Nucleus accumbens (tissue), 56 donors: ENCODE measurements at places on chromosomes 5 and 9.

GRCh38 chr9:3361689-3362392, 164.0 kb downstream of the RFX3 start:
- no peak for DNase-seq

GRCh38 chr9:136711751-136712689, at the start of gene DIPK1B:
Gene DIPK1B (plus strand): TSS chr9:136712572. CDS start chr9:136712666, 94 bp downstream.
- no peak for DNase-seq

- DNase-seq, result no peak
Observed at GRCh38 chr5:96143450-96143849, 181.8 kb upstream of the ELL2 start.

- DNase-seq, result no peak
Observed at GRCh38 chr9:118336250-118336942, 632.2 kb downstream of the TLR4 start.

DNA sequence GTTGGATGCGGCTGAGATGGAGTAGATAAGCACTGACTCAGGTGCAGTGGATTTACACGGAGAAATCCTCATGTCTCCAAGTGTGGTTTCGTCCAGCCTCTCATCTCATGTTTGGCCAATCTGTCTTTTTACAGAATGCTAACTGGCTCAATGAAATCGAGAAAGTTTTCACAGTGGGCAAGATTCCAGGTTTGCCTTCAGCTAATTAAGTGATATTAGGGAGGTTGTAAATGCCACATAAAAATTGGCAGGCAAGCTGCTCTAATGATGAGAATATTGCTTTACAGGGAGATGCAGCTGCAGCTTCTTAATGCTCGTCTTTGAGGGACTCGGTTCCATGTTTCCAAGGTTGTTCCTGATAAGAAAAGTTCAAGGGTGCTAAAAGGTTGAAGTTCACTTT, 23.7 kb downstream of the BARHL1 start:
- DNase-seq, result no peak

DNA sequence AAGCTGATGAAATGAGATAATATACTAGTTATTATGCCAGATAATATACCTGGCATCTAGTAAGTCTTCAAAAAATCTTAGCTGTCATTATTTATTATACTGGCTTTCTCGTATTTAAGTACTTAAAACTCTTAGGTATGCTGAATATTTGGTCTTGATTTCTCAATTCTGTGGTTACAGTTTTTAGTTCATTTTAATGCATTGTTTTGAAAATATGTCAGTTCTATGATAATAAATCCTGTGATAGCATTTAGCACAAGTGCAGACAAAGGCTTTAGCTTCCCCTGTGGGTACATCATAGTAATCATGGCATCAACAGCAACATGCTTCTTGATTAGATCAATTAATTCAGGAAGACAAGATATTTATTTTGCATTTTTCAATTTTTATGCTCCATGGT, 133.0 kb downstream of the SMC2 start:
- no peak for DNase-seq

DNA sequence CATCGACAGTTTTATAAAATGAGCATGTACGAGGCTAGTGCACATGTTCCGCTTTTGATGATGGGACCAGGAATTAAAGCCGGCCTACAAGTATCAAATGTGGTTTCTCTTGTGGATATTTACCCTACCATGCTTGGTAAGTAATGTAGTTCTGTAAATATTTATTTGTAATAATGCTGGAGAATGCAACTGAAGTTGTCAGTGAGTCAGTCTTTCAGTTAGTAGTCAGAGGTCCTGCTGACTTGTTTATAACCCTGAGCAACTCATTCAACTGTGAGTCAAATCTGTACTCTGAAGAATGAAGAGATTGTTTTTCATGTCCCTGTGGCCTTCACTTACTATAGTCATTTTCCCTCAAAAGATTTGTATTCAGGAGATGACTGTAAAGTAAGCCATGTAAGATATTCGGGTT, 28.4 kb upstream of the GPR150 start:
- no peak for DNase-seq

GRCh38 chr9:73714294-73714693, 562.6 kb downstream of the ANXA1 start:
- DNase-seq, result no peak

DNA sequence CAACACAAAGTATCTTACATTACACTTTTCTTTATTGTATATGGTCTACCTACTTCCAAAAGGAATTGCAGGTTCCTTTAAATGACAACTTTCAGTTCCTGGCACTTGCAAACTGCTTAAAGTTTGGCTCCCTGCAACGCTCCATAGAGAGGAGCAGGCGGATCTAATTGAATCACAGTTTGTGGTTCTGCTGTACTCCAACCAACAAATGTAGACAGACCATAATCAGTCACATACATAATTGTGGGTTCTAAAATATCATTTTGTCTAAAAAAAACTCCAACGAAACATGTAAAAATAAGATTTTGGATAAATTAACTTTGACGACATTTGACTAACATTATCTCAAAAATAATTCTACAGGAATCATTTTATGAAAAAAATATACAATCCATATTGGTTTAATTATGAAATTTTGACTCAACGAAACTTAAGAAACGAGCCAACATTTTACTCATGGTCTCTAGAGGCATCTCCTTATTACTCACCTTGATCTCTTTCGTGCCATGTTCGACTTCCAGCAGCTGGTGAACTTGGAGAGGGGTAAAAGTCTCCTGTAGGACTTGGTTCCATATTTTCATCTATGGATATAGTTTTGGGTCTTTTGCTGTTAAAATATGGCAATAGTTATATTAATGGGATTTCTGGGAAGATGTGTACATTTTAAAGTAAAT, 167.6 kb downstream of the NFIB start:
- no peak for DNase-seq

DNA sequence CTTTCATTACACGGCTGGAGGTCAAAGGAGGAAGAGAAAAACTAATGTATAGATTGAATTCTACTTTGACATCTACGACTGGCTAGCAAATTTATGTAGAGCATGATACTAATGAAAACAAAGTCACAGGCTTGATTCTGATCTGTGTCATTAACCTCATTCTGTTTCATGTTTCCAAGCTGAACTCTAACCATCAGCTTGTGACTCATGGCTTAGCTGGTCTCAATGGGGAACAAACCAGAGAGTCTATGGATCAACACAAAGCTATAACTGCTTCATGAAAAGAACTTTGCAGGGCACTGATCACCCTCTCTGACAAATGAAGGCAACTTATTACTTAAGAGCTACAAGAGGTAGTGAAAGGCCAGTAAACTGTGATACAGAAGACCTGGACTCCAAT, 23.6 kb upstream of the PDE4D start:
- DNase-seq, result no peak

DNA sequence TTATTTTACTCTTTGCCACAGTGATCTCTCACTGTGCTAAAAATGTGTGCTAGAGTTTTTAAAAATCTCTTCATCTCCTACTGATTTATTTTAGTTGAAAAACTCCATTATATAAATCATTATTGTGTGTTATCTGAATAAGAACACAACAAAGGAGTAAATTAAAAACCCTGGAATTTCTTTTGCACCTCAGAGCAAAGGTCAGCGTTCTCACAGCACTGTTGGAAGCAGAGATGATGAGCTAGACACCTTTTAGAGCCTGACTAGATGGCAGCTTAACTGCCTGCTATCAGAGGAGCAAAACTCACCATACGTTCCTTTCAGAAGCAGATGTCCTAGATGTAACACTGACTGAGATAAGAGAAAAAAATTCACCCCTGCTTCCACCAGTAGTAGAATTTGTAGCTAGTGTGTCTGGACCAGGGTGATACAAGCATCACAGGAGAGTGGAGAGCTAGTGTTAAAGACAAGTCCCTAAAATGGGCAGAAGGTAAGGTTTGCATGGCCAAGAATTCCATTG, 147.1 kb downstream of the ENTREP1 start:
- no peak for DNase-seq

DNA sequence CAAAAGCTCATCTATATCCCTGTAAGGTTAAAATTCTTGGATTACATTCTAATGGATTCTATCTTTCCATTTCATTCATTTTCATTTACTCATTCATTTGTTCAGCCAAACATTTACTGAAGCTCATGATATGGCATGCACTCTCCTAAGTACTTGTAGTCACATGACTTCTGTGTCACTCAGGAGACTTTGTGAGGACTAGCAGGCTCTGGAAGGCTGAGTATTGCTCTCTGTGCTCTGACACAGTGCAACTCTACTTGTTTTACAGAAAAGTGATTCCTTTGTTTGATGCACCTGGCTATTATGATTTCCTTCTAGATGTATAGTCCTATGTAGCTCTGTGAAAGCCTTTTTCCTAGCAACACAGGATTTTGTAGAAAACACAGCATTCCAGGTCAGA, 53.0 kb downstream of the YIPF5 start:
- no peak for DNase-seq

- DNase-seq, result no peak
Observed at GRCh38 chr5:145960848-145961600, 24.6 kb downstream of the SH3RF2 start.

- no peak for DNase-seq
Observed at GRCh38 chr9:99962680-99963261, 56.3 kb downstream of the STX17 start.

- no peak for DNase-seq
Observed at GRCh38 chr9:5529683-5530221, 19.4 kb downstream of the PDCD1LG2 start.

DNA sequence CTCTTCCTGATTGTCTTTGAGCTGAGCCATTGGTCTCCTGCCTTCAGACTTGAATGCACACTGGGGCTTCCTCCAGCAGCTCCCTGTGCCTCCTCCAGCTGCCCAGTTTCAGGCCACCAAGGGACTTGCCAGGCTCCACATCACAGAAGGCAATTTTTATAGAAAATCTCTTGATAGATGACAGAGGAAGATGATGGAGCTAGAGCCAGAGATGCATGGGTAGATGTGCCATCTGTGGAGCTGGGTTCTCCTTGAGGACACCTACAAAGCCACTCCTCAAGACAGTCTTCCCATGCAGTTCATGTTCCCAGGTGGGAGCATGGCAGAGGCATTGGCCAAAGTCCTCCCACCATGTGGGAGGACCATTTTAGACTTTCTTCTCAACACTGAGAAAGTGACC, 239.6 kb upstream of the IRX1 start:
- DNase-seq, result no peak

DNA sequence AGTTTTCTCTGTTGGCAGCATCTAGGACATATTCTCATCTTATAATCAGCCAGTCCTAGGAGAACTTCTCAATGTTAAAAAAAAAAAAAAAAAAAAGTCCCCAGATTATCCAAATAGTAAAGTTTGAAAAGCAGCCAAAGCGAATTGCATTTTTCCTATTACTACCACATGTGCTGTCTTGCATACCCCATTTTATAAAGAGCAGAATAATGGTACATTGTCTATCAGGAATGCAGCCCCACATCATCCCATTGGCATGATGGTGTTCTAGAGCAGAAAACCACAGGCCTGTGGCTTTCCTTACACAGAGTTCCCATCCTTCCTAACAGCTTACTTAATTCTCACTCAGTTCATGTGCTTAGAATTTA, 381.6 kb downstream of the TMEM38B start:
- DNase-seq, result no peak

GRCh38 chr9:108022246-108022935, 532.8 kb upstream of the KLF4 start:
- DNase-seq, result no peak

- no peak for DNase-seq
Observed at GRCh38 chr9:15711531-15711930, 158.7 kb downstream of the CCDC171 start.

DNA sequence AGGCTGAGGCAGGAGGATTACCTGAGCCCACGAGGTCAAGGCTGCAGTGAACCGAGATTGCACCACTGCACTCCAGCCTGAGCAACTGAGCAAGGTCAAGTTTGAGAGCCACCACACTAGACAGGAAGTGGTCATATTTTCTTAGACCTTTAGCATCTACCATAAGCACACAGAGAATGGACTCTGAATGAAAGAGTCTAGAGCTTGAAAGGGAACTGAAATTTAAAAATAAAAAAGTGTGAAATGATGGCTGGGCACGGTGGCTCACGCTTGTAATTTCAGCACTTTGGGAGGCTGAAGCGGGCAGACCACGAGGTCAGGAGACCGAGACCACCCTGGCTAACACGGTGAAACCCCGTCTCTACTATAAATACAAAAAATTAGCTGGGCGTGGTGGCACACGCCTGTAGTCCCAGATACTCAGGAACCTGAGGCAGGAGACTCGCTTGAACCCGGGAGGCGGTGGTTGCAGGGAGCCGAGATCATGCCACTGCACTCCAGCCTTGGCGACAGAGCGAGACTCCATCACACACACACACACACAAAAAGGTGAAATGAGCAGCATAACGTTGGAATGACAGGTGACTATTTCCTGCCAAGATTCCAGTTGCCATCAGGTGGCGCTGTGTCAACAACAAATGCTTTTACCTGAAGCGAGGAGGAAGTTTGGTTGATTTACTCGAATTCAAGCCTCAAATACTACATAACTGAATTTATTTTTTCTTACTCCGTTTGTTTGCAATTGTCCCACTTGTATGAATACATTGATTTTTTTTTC, 21.3 kb upstream of the AK3 start:
- DNase-seq, result no peak

- no peak for DNase-seq
Observed at GRCh38 chr5:174324680-174325079, 279.2 kb downstream of the NSG2 start.

DNA sequence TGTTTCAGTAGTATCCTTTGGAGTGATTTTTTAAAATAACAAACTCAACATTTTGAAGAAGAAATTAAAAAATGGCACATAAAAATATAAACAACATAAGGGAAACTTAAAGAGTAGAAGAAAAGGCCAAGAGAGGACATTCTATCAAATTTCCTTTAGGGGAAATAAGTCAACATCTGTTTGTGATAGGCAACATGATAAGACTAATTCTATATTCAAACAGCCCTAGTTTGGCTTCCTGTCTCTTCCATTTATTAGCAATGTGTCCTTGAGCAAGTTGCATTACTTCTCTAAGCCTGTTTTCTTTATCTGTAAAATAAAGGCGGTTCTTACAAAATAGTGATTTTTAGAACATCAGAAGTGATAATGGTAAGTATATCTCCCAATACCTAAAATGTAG, 24.7 kb downstream of the TYRP1 start:
- DNase-seq, result no peak

GRCh38 chr5:15209053-15209762, 290.8 kb upstream of the FBXL7 start:
- no peak for DNase-seq

DNA sequence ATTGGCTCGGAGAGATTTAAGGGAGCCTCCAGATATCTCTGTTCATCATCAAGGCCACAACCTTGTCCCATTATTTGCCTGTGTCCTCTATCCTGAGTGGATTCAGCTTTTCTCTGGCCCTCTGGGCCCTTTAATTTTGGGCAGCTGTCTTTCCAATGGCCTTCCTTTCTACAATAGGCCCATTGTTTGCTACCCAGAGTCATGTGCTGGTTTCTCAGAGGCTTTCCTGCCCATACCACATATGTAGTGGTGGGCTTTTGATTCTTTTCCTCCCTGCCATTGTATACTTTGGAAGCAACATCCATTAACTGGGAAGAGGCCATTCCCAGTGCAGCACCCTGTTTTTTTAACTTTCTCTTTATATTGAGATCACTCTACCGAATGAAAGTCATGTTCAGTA, 233.9 kb upstream of the SGCD start:
- no peak for DNase-seq

DNA sequence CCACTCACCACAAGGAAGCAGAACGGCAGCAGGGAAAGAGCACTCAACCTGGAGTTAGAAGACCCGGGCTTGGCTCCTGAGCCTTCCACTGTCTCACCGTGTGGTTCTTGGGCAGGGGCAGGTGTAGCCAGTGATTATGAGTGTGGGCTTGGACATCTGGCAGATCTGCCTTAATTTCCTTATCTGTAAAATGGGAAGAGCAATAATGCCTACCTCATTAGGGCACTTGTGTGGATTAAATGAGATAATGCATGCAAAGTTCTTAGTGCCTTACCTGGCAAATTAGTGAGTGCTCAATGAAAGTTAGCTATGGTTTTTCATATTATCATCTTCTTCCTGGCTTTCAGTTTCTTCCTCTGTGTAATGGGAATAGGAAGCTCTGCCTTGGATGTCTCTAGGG, 28.1 kb upstream of the COL15A1 start:
- no peak for DNase-seq
